ENCODE measurements at places on chromosomes 3 and 15.

DNA sequence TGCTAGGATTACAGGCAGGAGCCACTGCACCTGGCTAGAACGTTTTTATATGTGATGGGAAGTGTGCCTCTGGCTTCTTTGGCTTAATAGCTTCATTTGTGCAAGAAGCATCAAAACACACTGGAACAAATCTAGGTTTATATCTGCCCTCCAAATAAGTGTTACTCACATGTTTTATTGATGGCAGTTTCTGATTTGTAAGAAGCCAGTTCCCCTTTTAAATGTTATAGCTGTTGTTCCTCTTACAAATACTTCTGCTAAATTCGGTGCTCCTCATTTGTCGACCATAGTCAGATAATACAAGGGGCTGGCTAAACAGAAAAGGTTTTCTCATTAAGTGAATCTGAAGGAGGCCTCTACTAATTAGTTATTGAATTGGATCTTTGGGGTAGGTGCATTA, 307.1 kb upstream of the SEMA6D start:
- DNase-seq, result no peak

DNA sequence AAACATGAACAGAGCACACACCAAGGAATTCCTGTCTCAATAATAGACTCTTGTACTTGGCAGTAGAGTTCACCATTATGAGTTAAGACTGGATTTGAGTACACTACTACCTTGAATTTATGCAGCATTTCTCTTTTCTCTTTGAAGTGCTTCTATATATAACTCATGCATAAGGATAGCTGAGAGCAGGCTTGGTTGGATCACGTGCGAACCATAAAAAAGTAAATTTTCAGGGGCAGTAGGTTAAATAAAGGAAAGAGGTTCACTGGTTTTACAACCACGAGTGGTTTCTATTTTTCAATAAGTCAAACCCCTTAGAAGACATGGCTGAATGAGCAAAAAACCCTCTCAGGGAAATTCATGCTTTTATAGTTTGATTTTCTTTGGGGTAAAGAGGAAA, 28.6 kb upstream of the PDZRN3 start:
- DNase-seq, result no peak

- DNase-seq, result no peak
Measured at GRCh38 chr3:158110658-158111018, 749 bp downstream of the RSRC1 start.

GRCh38 chr3:3038201-3038991, 71.8 kb downstream of the IL5RA start:
- peak; percentile 10 for DNase-seq

- no peak for DNase-seq
Measured at GRCh38 chr3:144431134-144431533, 459.5 kb downstream of the DIPK2A start.

DNA sequence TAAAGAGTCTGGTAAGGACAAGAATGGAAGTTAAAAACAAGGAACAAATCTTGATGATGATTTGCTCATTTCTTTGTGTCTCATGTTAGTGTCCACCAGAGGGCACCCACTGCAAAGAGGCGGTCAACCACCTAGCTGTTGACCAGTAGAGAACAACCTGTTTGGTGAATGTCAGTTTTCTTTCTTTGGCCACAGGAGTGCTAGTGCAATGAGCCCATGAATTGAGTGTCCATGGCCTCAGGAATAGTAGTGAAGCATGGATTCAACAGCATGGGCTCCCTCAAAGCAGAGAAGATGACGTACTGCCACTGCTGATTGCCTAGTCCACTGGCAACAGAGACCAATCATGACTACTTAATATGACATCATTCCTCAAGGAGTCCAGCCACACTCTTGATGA, 10.7 kb upstream of the CNTN6 start:
- DNase-seq, result peak; percentile 57
